ENCODE measurements at places on chromosomes 16 and 17.
A peak's percentile ranks its signal among the peaks of the same experiment; 100 is the strongest.

DNA sequence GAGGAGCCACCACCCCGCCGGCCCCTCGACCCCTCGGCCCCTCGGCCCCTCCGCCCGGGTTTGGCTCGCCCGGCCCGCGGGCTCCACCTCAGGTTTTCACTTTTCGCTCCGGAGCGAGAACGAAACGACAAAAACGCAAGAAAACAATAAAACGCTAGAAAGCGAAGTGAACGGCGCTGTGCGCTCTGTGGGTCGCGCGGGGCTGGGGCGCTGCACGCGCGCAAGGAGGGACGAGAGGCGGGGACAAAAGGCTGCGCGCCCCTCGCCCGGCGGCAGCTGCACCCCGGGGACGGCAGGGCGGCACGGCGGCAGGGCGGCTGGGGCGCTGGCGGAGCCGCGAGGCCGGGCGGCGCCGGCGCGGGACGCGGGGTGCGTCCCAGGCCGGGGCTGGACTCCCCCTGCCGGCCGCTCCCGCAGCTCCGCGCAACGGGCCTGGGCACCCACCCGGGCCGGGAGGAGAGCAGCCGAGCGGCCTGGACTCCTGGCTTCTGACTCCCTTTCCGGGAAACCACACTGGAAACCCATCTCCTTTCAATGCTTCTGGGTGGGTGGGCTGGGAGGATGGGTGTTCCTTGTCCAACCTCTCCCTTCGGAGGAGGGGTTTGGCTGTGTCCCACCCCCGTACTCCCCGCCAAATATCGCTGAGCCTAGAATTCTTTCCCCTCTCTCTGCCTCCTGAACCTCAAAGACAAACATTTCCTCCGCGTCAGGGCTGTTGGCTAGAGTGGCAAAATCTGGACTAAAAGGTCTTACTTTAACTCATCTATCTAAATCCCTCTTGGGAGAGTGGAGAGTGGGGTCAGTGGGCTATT is 9.9 kb downstream of the TBX2 start:
- no peak for DNase-seq

- DNase-seq = no peak
Observed at GRCh38 chr16:20347666-20348364, 4.7 kb downstream of the UMOD start.

DNA sequence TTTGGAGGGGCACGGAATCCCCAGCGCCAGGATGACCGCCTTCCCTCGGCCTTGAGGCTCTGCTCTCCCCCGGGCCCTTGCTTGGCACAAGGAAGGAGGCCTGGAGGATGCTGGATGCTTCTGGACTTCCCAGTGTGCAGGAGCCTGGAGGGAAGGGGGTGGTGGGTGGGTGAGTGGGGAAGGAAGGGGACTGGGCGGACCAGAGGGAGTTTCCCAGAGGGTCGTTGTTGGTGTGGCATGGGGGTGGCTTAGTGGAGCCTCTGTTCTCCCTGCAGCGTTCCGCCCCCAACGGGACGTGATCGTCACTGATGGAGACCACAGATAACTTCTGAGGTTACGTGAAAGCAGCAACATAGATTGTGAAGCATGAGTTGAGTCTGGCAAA is 140.0 kb downstream of the IRF8 start:
- DNase-seq = no peak

DNA sequence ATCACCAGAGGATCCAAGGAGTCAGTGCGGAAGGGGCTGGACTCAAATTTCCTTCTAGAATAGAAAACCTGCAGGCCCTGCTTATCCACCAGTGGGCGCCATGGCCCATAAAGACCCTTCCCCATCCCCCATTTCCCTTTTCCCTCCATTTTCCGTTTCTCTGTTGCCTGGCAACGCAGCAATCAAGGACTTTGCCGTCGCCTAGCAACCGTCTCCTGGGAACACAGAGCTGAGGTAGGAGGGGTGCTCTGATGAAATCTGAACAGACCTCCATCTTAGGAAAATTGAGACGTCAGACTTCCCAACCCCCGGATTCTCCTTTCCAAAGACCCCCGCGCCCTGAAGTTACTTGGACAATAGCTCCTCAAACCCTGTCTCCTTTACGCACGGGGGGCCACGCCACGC is 5.7 kb downstream of the DLG4 start:
- DNase-seq = peak; percentile 55

GRCh38 chr16:88988980-88989811 is 12.2 kb upstream of the CBFA2T3 start:
- DNase-seq = no peak

DNA sequence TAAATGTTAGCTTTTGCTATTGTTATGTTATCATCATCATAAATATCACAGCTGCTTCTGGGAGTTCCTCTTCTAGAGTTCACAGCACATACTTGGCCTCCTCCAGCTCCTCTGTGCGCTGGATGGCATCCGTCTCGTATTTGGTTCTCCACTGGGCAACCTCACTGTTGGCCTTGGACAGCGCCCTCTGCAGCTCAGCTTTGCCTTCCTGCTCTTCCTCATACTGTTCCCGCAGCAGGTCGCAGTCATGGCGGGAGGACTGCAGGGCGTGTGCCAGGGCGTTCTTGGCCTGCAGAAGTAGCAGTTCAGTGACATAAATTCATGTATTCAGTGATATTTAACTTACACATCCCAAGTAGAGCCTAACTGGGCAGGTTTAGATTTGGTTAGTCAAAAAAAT is 23.4 kb downstream of the MYH8 start:
- no peak for DNase-seq

DNA sequence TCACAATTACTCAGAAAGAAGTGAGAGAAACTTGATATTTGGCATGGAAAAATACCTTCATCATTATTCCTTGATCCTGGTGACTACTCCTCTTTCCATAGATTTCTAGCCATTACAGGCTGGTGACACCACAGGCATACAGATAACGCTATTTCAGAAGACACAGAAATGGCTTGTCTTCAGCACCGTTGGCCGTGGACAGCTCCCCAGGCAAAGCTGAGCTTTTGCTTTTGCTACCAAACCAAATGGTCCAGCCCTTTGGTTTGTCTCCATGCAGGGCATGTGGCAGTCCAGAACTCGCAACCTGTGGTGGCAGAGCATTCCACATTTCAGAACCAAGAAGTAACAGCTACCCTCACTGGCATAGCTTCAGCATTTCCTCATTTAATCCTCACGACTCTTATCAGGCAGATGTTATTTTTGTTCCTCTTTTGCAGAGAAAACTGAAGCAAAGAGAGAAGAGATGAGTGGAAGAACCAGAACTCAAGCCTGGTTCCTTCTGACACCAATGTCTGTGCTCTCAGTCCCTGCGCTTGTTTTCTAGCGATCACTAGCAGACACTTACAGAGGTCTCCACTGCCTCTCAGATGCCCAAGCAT is 55.5 kb downstream of the HS3ST4 start:
- no peak for DNase-seq

DNA sequence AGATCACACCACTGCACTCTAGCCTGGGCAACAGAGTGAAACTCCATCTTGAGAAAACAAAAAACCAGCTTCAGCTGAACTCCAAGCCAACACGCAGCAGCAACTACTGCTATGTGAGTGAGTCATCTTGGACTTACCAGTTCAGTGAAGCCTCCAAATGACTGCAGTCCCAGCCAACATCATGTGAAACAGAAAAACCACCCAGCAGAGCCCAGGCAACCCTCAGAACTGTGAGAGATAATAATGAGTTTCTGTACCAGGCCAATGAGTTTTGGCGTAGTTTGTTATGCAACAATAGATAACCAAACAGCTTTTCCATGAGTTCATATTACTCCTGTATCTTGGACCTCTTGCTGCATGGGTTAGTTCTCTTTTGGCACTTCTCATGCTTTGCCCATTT is 23.3 kb downstream of the PHF12 start:
- no peak for DNase-seq

Data from NCI-H187 treated with DMSO at 0.1 percent for 48 hours (cell line).